Fibroblast of skin of left quadriceps (primary cell): ENCODE measurements at places on chromosomes 16 and 17.

DNA sequence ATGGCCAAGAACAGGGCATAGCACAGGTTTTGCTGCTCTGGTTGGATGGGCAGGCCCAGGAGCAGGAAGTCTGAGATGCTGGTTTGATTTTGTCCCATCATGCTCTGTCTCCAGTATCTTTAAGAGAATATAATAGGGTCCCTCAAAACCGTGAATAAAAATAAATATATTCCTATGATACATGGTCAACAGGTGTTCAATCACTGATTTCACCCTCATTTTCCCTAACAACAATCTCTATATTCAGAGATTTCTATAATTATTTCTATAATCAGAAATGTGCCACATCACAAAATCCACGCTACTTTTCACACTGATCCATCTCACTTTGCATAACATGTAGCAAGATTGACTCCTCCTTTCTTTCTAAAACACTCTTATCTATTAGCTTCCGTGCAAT lies at the start of gene OR1E2:
Gene OR1E2 (minus strand): TSS at position 101 of the 400 bp plus-strand sequence. CDS start 0 bp downstream, at position 101.
- no peak for DNase-seq

DNA sequence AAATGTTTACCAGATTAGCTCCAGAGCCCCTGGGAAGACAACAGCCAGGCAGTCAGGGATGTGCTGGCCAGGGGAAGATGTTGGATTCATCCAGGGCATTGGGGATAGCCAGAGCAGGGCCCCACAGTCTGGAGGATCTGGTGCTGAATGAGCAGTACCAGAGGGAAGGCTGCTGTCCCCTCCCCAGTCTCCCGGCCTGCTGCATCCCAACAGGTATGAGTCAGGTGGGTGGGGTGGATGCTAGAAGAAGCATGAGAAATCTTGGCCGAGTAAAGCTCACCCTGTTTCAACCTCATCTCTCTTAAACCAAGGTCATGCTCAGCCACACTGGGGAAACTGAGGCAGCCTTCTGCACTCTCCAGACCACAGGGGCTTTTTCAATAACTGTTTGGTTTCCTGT lies 71.9 kb upstream of the SEC14L1 start:
- no peak for DNase-seq

DNA sequence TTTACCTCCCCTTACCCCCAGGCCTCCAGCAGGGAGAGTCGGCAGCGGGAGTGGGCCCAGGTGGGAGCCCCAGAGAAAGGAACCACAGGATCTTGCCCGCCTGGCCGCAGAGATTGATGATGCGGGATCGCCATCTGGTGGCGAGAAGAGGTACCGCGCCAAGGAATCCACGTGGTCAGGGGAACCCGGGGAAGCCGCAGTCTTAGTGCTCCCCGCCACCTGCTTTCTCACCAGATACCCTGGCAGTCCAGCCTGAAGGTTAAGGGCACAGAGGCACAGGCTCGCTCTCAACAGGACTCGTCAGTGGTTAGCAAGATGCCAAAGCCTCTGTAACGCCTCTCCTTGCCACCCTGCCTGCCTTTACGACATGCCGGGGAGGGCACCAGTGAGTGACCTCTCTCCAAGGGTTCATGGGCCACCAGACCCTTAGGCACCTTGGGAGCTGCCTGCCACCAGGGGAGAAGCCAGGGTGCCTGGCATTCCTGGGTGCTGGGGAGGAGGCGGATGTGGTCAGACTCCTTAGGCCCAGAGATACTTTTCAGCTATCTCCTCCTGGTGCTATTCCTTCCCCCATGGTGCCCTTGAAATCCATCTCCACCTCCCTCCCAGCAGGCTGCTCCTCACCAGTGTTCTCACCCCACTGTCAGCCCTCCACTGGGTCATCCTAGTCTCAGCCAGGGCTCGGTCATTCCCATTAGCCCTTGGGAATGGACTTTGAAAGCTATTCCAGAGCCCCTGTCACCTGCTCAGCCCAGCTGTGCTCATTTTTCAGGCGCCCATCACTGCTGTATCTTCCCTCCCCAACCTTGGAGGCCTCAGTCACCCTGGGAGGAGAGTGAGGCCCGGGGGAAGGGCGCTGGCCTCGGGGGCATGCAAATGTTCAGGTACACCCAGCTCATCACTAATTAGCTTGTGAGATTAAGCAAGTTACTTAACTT lies 5.5 kb upstream of the RHBDF2 start:
- no peak for DNase-seq

GRCh38 chr16:56798955-56799354 lies 66.1 kb upstream of the SLC12A3 start:
- no peak for DNase-seq

GRCh38 chr17:40433551-40434415 lies 9.5 kb upstream of the IGFBP4 start:
- no peak for DNase-seq

GRCh38 chr17:66727634-66728570 lies 107.0 kb upstream of the CACNG5 start:
- DNase-seq = peak; percentile 25

DNA sequence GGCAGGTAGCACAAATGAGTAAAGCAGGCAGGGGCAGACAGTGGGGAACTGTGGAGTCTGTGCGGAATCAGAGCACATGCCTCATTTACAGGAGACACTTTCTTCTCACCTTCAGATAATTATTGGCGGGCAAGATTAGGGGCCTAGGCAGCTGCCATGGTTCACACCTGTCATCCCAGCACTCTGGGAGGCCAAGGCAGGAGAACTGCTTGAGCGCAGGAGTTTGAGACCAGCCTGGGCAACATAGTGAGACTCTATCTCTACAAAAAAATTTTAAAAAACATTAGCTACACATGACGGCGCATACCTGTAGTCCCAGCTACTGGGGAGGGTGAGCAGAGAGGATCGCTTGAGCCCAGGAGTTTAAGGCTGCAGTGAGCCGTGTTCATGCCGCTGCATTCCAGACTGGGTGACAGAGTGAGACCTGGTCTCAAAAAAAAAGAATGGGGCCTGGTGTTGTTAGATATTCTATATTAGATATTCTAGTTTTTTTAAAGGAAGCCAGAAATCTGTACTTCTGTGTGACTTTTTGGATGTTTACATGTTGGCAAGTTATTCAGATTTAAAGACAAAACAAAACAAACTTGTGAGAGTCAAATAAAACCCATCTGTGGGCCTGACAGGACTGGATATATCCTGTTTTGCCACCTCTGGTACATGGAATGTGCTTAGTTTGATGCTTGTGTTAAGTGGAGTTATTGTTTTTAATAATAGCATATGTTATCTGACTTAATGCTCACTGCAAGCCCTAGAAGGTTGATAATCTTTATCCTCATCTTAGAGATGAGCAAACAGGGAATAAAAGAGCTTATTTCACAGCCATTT lies 4.9 kb upstream of the LPCAT2 start:
- no peak for DNase-seq

DNA sequence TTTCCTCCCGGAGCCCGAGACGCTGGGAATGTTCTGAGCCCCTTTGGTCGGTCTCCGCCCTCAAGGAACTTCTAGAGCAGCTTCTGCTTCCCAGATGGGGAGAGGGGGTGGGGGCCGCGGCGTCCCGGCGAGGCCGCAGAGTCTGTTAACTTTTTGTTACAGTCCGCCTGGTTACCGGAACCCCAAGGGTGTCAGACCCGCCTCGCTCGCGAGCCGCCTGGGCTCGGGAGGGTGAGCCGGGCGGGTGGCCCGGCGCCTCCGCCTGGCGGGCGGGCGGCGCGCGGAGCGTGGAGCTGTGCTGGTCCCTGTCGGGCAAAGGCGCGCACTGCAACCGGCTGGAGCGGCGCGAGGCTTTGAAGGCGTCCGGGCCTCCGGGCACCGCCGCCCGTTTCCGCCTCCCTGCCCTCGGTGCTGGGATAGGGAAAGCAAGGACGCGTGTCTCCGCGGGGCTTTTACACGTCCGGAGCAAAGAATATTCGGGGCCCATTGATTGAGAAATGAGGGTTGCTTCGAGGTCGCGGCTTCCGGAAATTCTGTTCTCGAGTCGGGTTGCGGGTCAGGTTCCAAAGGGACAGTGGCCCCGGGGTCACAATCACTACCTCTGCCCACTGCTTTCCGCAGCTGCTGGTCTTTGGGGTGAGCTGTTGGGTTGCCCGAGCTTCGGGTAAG lies 1.7 kb downstream of the HS3ST3B1 start:
- DNase-seq = peak; percentile 67

- DNase-seq = no peak
These were observed 5.7 kb downstream of the TRIM47 start for GRCh38 chr17:75872434-75873351.

DNA sequence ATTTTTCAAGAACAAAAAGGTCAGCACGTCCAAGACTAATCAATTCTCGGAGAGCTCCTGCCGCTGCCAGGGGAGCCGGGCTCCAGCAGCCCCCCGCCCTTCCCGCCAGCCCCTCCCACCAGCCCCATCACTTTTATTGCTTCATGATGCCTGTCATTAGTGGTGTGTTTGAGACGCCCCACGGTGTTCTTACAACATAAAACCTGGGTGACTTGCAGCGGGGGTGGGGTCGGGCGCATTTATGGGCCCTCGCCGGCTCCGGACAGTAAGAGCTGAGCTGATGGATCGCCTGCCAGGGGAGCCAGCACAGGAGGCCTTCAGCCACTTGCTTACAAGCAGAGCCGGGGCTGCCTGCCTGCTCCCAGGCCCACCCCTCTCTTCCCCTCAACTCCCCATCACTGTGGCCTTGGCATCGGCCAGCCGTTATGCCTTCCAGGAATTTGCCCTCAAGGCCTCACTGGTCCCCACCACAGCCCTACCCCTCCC lies 82.9 kb upstream of the CBX4 start:
- no peak for DNase-seq

DNA sequence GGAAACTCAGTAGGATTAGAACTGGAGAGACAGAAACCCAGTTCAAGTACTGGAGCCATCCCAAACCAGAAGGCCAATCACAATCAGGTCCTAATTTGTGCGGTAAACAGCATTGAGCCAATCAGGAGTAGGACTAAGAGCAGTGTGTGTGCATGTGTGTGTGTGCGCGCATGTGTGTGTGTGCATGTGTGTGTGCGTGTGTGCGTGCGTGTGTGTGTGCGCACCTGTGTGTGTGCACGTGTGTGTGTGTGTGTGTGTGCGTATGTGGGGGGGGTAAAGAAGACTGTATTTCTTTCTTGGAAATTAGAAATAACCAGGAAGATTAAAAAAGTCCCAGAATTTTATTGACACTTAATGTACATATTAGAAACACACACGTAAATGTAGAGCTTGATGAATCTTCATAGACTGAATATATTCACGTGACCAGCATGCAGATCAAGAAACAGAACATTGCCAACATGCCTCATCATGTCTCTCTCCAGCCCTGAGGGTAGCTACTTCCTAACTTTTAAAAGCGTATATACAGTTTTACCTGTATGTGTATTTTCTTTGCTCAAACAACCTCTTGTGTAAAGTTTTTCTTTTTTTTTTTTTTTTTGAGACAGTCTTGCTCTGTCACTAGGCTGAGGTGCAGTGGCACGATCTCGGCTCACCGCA lies 919 bp upstream of the DHRS7C start:
- no peak for DNase-seq

DNA sequence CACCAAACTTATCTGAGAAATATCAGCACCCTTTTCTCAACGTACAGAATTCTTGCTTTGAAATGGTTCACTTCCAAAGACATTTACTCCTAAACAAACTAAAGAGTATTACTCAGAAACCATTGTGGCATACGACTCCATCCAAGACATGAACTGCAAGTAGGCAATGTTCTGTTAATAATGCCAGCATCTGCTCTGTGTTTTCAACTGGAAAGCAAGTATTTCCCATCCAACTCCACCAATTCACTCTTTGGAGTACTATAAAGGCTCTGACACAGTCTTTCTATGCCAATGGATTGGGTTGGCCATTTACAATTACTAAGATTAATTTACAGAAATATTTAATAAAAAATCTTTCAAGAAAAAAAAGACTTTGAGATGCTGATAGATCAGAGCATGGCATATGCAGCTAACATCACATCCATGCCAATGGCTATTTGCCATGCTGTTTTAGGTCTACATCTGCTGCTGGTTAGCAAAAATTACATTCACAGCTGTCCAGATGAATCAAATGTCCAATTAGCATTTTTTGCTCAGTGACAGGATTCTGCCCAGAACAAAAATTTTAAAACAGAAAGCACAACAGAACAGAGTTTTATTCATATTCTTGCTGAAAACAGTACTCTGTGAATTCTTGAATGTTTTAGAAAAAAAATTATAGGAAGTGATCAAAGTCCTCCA lies 65.9 kb upstream of the HLF start:
- no peak for DNase-seq

DNA sequence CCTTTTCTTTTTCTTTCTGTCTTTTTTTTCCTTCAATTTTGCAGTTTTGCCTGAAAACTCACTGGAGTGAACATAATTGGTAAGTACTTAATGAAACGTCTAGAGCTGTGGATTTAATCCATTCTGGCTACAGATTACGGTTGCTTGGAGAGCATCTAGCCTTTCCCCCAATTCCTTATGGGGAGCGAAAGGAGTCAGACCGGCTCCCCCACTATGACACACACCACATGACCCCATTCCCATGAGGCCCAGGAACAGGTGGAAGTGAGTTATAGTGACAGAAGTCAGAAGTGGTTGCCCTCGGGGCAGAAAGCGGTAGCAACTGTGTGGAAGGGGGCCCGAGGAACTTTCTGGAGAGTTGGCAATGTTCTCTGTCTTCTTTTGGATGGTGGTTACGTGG lies 41.2 kb downstream of the EMP2 start:
- no peak for DNase-seq

- peak; percentile 79 for DNase-seq
These were observed 14.2 kb downstream of the NAA60 start for GRCh38 chr16:3457434-3458252.

DNA sequence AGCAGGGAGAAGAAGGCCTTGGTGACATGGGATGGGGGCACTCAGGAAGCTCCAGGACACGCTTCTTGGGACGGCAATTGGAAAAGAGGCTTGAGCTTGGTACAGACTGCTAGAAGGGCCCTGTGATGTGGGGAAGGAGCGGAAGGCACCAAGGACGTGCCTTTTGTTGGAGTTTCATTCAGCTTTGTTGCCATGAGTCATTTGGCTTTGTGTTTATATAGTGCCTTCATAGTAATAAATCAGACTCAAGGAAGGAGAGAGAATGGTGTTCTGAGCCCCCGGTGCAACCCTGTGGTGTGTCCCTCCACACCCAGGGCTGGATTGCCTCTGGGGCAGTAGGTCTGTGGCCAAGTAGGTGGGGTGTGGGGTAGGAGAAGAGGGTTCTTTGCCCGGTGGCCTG lies 7.4 kb upstream of the TBX4 start:
- DNase-seq = no peak

- no peak for DNase-seq
These were observed 458.7 kb upstream of the ZFHX3 start for GRCh38 chr16:73506568-73507056.

- no peak for DNase-seq
These were observed 2.0 kb upstream of the ALDH3A1 start for GRCh38 chr17:19750020-19750572.

DNA sequence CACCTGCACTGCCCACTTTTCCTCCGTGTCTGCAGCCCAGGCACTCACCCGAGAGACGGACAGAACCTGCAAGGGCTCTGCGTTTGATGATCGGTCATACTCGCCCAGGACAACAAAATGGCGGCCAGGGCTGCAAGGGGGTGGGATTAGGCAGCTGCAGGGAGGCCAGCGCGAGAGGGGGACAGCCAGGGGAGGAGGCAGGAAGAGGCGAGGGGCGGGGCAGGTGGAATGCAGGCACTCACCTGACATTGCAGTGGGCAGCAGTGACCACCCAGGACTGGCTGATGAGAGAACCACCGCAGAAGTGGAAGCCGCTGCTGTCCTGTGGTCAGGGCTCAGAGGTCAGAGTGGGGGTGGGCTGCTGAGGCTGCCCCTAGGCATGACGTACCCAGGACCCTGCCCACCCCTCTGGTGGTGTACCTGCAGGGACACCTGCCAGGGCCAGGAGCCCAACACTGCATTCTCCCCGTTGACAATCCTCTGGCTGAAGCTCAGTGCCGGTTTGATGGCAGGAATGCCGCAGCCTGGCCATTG lies 917 bp downstream of the CTRL start:
- no peak for DNase-seq
